ENCODE measurements at places on chromosomes 16 and 17.
A peak's percentile ranks its signal among the peaks of the same experiment; 100 is the strongest.

GRCh38 chr16:81350306-81350615 is 35.5 kb downstream of the GAN start:
- DNase-seq, result no peak

GRCh38 chr16:8887952-8888560 is 5.9 kb downstream of the LITAFD start:
- no peak for DNase-seq

GRCh38 chr16:26729951-26730541 is 336.7 kb upstream of the C16orf82 start:
- no peak for DNase-seq

DNA sequence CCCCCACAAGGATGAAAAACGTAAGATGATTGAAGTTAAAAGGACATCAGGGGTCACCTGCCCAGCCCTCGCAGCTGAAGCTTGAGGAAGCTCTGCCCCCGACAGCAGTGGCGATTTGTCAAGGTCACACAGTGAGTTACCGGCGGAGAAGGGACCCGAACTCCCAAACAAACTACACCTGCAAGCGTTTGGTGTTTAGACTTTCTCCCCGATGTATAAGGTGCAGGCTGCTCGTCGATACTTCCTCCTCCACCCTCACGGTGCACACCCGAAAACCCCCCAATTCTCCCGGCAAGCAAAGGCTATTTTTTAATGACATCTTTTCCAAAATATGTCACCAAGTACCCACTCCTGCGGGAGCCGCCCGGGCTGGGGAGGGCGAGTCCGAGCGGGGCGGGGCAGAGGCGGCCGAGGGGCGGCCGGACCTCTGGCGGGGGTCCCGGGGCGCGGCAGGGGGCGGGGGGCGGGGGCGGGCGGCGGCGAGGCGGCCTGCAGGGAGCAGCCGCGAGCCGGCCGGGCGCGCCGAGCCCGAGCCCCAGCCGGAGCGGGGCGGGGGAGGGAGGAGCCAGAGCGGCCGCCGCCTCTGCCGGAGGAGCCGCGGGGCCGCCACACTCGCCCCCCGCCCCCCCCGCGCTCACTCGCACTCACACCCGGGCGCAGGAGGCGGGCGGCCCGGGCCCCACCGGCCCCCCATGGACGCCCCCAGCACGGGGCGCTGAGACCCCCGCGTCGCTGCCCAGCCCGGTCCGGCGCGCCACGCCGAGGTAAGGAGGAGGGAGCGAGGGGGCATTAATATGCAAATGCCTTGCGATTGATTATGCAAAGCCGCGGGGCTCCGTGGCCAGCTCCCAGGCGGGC is at the start of gene THRA:
Gene THRA (plus strand): TSS at position 637 of the 858 bp plus-strand sequence. CDS start 11,524 bp downstream, outside the sequence.
- peak; percentile 84 for DNase-seq

GRCh38 chr17:17698869-17699351 is 17.7 kb downstream of the RAI1 start:
- peak; percentile 76 for DNase-seq

DNA sequence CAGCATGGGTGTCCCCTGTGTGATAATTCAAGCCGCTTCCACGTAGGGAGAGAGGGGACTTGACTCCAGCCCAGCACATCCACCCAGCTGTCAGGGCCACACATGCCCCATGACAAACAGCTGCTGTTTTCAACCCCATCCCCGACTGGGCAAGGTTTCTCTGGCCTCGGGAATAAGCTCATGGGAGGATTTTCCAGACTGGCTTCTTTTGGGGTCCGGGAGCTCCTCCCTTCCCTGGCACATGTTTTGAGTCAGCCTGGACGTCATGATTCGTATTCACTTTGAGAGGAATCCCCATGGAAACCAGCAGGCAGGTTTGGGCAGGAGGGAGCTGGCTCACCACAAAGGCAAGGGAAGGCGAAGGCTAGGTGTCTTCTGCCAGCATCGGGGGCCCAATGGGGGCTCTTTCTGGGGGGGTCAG is 156.4 kb downstream of the CMIP start:
- peak; percentile 77 for DNase-seq

DNA sequence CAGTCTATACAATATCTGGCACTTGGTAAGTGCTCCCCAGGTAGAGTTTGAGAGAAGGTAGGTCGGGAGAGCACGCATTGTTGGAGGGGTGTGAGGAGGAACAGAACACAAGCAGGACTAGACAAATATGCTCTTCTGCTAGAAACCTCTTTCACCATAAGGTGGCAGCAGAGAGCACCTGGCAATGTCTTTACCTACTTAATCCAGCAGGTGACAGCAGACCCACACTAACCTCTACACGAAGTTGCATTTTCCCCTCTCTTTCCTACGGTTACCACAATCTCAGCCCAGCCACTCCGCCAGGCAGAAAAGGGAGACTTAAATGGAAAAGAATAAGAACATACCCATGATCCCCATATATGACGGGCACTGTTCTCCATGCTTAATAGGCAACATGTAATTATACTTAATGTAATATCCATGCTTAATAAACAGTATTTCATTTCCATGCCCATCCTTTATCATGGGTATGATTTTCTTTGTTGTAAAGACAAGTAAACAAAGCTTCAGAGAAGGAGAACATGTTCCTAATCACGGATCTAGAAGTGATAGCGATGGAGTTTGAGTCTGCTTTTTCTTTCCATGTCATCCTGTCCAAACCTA is 55.1 kb upstream of the CCL2 start:
- peak; percentile 94 for DNase-seq

- peak; percentile 37 for DNase-seq
These were observed 4.8 kb downstream of the IL4R start for GRCh38 chr16:27318392-27319256.

- DNase-seq, result no peak
These were observed 425 bp downstream of the SGSH start for GRCh38 chr17:80219763-80220053.

GRCh38 chr17:61307905-61308886 is 91.4 kb upstream of the TBX2 start:
- no peak for DNase-seq

- peak; percentile 65 for DNase-seq
These were observed at the start of gene DBNDD1 for GRCh38 chr16:90018652-90019542. Gene DBNDD1 (minus strand): TSS chr16:90019456. CDS start chr16:90019341, 115 bp downstream.

DNA sequence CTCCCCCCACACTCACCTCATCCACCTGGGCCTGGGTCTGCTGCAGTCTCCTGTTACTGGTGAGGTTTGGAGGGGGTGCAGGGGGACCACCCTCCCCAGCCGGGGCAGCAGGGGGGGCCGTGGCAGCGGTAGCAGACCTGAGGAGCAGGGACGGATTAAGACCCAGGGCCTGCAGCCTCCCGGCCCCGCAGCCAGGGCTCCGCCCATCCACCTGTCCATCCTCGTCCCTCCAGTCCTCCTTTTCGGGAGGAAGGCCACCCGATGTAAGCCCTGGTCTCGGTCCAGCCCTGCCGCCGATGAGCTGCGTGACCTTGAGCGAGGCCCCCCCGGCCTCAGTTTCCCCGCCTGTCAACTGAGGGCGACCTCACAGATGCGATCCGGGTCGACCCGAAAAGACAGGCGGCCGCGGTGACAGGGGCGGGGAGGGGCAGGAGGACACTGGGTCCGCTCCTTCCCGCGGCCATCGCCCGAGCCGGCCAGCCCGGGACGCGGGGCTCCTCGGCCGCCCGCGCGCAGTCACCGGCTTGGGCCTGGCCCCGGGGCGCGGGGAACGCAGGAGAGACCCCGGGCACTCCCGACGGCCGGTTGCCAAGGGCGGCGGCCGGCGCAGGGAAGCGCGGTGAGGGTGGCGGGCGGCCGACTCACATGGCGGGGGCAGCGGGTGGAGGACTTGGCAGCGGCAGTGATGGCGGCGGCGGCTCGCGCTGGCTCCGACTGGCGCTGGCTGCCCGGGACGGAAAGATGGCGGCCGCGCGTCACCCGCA is at the start of gene VAMP2:
Gene VAMP2 (minus strand): TSS at position 716 of the 764 bp plus-strand sequence. CDS start 69 bp downstream, at position 647.
- DNase-seq, result peak; percentile 91

DNA sequence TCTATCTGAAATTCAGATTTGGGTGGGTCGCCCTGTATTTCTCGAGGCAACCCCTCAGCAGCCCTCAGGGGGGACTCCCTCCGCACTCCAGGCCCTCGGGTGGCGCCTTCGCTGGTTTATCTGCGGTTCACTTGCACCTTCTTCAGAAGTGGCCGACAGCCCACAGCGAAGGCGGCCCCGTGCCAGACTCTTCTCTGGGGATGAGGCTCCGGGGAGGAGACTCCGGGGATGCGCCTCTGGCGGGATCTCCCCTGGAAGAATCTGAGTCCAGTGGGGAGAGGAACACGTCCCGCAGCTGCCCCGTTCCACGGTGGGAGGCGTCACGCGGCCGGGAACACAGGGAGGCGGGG is 63.9 kb upstream of the DNAJA2 start:
- DNase-seq, result no peak

- DNase-seq, result no peak
These were observed 20.4 kb downstream of the CDR2 start for GRCh38 chr16:22353933-22354541.

GRCh38 chr17:29789196-29790170 is 140.5 kb downstream of the SSH2 start:
- no peak for DNase-seq

DNA sequence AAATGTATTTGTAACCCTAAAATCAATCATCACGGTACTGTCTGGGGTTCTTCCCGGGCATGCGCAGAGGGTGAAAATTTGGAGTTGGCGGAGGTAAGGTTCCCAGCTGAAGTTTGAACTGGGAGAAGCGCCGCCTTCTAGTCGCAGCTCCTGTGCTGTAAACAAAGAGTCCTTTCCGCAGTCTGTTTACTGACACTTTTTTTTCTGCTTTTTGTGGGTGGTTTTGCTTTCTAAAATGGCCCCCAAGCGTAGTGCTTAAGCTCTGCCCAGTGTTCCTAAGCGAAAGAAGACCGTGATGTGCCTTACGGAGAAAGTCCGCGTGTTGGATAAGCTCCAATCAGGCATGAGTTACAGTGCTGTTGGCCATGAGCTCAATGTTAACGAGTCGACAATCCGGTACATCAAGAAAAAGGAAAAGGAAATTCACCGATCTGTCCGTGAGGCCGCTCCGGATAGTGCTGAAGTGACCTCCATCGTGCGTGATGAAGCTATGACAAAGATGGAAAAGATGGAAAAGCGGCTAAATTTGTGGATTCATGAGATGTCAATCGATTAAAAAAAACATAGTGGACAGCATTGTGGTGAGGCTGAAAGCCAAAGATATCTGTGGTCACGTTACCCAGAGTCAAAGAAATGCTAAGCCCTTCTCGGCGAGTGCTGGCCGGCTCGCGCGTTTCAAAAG is 570 bp upstream of the CFDP1 start:
- DNase-seq, result peak; percentile 96

- no peak for DNase-seq
These were observed 2.4 kb downstream of the GJD3 start for GRCh38 chr17:40361925-40362695.

DNA sequence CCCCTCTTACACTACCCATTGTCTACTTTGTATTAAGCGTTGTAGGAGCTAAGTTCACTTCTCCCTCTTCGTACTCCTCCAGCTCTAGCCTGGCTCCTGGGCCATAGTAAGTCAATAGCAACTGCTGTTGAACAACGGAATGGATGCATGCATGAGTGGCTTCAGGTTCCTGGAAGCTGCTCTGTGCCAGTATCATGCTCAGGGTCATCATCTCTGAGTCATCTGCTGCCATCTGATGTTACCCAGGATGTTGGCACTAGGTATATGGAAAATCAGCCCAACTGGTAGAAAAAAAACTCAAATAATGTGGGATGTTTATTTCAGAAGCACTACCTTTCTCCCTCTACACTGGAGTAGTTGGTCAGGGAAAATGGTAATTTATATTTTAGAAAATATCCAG is 536.8 kb downstream of the NPIPA7 start:
- DNase-seq, result no peak

- no peak for DNase-seq
These were observed 148.3 kb downstream of the CDH8 start for GRCh38 chr16:61887903-61888302.

- DNase-seq, result peak; percentile 78
These were observed 145.9 kb upstream of the CIBAR2 start for GRCh38 chr16:85258166-85258565.

GRCh38 chr16:18841833-18842525 is 40.6 kb upstream of the ARL6IP1 start:
- DNase-seq, result no peak

GRCh38 chr16:9908613-9909012 is 273.6 kb downstream of the GRIN2A start:
- no peak for DNase-seq

- DNase-seq, result no peak
These were observed 89.8 kb downstream of the PMP22 start for GRCh38 chr17:15175356-15175755.

GRCh38 chr17:76923491-76923890 is 55.3 kb downstream of the MGAT5B start:
- DNase-seq, result no peak

- DNase-seq, result no peak
These were observed 3.1 kb upstream of the WWOX start for GRCh38 chr16:78096386-78096785.

GRCh38 chr17:67379251-67379630 is 2.2 kb downstream of the PITPNC1 start:
- no peak for DNase-seq

- DNase-seq, result peak; percentile 92
These were observed 174.9 kb upstream of the CIBAR2 start for GRCh38 chr16:85286951-85287814.

DNA sequence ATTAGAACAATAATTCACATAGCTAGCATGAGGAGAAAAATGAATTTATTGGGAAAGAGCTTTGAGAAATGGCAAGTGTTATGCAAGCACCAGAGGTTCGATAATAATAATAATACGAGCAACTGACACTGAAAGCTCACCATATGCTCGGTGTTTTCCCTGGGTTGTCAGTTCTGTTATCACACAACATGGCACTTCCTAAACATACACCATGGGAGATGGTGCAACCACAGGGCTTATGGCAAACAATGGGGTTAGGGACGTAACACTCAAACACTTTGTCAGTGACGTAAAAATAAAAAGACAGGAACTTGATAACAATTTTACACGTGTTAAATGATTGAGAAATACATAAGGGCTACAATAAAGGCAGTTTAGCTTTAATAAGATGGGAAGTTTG is 23.7 kb downstream of the OR1D5 start:
- DNase-seq, result no peak

DNA sequence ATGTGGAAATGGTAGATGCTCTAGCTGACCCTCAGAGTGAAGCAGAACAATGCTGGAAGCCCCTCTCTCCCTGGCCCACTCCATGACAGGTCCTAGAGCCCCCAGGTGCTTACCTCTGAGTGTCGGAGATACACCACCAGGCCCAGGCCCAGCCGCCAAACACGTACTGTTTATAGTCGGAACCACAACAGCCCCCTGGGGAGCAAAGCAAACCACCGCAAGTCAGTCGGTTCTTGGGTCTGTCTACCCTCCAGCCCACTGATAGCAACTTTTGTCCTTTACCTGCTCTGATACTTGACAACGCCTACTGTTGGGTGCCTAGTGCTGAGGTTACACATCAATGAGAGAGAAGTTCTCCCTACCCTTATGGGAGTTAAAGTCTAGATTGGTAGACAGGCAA is 8.7 kb downstream of the FLOT2 start:
- DNase-seq, result no peak

DNA sequence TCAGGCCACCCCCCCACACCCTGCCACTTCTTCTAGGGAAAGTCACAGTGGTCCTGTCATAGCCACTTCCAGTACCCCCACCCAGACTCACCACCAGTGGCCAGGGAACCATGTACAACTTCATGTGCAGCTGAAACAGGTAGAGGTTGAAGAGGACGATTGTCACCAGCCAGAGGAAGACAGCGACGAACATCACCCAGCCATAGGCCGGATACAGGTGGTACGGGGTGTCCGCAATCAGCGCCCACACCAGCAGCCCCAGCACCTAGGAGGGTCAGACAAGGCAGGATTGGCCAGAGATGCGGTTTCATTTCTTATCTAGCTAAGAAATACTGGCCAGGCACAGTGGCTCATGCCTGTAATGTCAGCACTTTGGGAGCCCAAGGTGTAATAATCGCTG is 16.7 kb downstream of the ARL2BP start:
- DNase-seq, result no peak

Data from eye (tissue), 1 donor.